Epithelial cell of prostate (primary cell): ENCODE measurements at places on chromosomes 5 and 9.

DNA sequence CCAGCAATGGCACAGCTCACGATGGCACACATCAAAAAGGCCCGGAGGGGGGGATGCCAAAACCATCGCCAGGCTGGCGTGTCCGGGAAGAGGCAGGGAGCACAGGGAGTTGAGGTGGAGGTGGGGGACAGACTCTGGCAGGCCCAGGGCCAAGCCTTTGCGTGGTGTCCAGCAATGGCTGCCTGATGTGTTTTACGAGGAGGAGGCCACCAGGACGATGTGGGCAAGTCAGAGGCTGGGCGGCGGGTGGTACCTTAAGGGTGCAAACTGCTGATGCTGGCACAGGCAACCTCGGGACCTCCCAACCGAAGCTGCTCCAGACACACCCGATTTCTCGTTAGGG is 4.7 kb downstream of the VAV2 start:
- DNase-seq = no peak

GRCh38 chr9:134441227-134442084 is 115.2 kb downstream of the RXRA start:
- no peak for DNase-seq

DNA sequence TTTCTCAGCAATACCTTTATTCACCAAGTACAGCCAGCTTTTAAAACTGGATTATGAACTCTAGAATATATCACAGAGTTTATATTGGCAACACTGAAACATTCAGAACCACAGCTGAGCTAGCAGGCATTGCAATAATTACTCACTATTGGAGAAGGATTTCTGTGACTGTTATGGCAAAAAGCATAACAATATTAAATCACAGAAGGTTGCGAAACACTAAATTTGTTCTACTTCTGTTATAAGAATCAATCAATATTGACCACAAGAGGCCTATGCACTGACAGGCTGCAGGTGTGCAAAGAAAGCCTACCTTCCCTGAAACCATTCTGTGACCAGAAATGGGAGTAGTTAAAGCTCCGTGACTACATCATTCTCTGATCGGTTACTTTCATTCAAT is 59.2 kb downstream of the AP3B1 start:
- DNase-seq = no peak

GRCh38 chr5:9781275-9781674 is 151.1 kb upstream of the TAS2R1 start:
- no peak for DNase-seq

DNA sequence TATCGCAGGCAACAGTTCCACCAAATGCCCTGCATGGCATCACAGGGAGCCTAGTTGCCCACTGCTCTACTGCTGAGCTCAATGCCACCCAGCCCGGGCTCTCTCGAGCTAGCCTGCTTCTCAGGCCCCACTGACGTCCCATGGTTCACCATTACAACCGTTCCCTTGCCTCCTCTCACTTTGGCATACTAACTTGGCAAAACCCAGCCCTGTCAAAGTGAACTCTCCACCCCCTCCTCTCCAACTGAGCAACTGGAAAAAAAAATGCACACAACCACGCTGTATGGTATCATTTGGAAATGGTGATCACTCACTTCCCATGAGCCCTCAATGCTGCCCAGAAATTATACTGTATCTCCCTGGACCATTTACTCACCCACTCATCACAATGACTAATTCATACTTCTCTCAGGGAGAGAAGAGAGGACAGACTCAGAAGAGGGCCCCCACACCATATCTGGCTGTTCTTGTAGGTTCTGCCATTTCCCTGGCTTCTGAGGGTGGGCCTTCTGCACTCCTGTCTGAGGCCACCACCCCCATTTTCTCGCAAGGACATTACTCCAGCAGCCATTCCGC is 51.4 kb upstream of the RARS1 start:
- no peak for DNase-seq

GRCh38 chr9:2495221-2496005 is 126.2 kb upstream of the VLDLR start:
- DNase-seq = no peak

GRCh38 chr5:43202380-43202779 is 10.4 kb downstream of the NIM1K start:
- DNase-seq = no peak

DNA sequence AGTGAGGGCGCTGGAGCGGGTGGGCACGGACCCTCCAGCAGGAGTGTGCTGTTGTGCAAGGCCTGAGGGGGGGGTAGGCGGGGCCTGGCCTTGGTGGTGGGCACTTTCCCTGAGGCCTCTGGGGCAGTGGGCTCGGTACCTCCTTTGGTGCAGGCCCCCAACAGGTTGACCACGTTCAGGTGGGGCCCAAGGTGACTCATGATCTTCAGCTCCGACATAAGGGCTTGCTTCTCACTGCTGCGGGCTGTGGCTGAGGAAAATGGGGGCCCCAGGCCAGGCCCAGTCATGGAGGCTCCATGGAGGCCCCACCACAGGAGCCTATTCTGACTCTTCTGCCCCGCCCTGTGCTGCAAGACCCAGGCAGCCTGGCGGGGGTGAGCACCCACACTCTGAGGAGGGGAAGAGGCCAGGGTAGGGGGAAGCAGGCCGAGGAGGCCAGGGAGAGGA is 31.5 kb downstream of the PDGFRB start:
- no peak for DNase-seq

- no peak for DNase-seq
Measured at GRCh38 chr9:87370049-87370685, 127.5 kb upstream of the DAPK1 start.

GRCh38 chr5:2674456-2674855 is 77.0 kb downstream of the IRX2 start:
- DNase-seq = no peak

- DNase-seq = peak; percentile 66
Measured at GRCh38 chr9:94097788-94098414, 13.6 kb downstream of the PTPDC1 start.

GRCh38 chr9:105242557-105242956 is 1.9 kb upstream of the SLC44A1 start:
- DNase-seq = no peak

- DNase-seq = no peak
Measured at GRCh38 chr5:135541807-135542502, 6.2 kb upstream of the NEUROG1 start.

GRCh38 chr5:66967102-66967501 is 229.5 kb downstream of the CD180 start:
- no peak for DNase-seq

DNA sequence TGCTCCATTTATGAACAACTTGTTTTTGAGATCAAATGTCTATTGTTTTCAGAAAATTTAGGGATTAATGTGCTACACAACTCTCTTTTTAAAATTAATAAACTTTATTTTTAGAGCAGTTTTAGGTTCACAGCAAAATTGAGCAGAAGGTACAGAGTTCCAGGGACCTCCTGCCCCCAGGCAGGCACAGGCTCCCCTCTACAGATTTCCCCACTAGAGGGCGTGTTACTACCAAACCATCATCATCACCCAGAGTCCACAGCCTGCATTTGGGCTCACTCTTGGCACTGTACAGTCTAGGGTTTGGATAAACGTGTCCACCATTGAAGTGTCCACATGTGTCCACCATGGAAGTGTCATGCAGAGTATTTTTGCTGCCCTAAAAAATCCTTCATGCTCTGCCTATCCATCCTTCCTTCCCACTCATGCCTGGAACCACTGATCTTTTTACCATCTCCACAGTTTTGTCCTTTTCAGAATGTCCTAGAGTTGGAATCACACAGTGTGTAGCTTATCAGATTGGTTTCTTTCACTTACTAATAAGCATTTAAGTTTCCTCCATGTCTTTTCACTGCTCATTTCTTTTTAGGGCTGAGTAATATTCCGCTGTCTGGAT is 61.7 kb downstream of the MRPL36 start:
- DNase-seq = no peak

GRCh38 chr5:7837403-7837802 is 13.5 kb downstream of the CFAP90 start:
- no peak for DNase-seq

- no peak for DNase-seq
Measured at GRCh38 chr5:88388476-88389337, 120.1 kb upstream of the TMEM161B start.

- DNase-seq = no peak
Measured at GRCh38 chr9:134494905-134495304, 146.7 kb upstream of the COL5A1 start.

- no peak for DNase-seq
Measured at GRCh38 chr9:108784998-108785397, 70.8 kb downstream of the ACTL7B start.

DNA sequence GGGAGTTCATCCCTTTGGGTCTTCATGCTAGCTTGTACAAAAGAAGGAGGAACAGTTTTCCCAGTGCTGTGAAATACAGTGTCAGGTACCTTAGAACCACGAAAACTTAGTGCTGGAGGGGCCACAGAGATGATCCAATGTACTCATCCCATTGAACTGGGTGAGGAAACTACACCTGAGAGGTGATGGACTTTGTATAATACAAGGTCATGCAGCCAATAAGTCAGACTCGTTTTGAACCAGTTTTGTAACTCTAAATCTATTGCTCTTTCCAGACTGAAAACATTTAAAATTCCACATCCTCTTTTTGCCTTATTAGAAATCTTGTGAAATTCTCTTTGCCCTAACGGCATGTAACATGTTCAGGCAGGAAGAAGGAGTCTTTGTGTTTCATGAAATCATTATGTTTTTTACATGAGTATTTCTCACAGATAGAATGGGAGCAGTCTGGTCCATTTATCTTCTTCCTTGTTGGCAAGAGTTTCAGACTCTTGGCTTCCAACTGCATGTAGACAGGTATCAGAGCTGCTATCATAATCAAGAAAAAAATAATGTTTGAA is 146.8 kb upstream of the FBXL7 start:
- DNase-seq = no peak

- no peak for DNase-seq
Measured at GRCh38 chr9:114016101-114016500, 62.0 kb downstream of the AMBP start.

GRCh38 chr5:8720506-8720905 is 825.4 kb downstream of the SEMA5A start:
- DNase-seq = no peak

DNA sequence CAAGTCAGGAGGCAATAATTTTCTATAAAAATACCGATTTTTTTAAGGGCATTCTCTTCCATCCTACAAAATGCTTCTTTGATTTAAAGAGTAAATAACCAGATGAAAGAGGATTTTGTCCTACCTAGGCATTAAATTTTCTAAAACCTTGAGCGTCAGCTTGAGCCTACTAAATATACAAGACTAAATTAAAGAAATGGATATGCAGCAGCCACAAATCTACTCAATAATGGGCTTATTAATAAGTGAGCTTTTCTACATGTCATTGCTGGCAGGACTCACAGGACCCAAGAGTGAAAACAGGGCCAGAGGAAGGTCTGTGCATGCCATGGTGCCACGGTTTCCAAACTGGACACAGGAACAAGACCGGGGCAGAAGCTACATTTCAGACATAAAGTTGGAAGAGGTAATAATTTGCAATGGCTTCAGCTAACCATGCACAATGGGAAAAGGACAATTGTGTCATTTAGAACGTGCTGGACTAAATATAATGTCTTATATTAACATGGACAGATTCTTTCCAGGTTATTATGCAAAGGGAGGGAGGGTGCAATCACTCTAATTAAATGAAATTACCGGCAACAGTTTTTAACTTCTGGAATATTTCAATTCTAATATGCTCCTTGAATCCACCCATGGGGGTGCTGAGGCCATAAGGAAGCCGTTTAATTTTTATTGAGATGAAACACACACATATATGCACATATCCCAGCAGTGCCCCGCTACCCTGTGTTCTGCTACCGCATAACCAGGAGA is 5.2 kb downstream of the WHRN start:
- no peak for DNase-seq

- DNase-seq = no peak
Measured at GRCh38 chr9:94606646-94607422, 13.2 kb upstream of the FBP2 start.

DNA sequence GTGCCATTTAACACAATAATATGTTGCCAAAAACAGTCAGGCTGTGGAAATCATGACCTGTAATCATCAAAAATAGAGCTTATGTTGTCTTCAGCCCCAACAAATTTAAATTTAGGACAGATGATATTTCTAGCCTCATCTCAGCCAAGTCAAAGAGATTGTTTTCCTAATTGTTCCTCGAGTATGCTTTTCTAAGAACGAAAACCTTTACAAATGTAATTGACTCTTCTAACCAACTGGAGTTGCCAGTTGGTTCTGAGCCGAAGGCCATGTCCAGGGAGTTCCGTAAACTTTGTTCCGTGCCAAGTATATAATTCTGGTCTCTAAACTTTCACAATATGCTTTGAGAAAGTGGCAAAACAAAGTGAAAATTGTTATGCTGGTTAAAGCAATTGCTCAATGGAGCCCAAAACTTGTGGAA is 160.8 kb downstream of the CEMIP2 start:
- DNase-seq = no peak

DNA sequence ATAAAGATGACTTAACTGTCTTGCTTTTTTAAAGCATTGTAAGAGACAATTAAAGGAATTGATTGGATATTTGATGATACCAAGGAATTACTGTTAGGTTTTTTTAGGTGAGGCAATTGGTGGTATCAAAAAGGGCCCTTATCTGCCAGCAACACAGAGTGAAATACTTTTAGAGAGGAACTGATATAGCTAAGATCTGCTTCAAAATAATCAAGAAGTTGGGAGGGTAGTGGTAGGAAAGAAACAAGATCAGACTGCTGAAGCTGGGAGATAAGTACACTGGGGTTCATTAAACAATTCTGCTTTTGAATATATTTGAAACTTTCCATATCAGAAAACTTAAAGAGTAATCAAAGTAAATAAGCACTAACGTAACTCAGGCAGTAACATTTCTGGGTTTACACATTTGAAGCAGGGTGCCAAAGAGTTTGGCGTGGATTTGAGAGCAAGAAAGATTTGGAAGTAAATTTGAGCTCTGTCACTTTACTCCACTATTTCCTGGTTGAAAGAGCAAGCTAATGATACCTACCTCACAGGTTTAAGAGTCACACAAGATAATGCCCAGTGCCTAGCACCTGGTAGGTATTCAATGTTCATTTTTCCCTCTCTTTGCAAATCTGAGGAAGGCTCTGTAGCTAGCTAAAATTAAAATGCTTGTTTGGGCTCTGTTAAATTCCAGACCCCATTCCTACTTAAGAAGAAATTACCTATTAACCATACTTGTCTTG is 6.9 kb downstream of the ERMP1 start:
- DNase-seq = no peak

DNA sequence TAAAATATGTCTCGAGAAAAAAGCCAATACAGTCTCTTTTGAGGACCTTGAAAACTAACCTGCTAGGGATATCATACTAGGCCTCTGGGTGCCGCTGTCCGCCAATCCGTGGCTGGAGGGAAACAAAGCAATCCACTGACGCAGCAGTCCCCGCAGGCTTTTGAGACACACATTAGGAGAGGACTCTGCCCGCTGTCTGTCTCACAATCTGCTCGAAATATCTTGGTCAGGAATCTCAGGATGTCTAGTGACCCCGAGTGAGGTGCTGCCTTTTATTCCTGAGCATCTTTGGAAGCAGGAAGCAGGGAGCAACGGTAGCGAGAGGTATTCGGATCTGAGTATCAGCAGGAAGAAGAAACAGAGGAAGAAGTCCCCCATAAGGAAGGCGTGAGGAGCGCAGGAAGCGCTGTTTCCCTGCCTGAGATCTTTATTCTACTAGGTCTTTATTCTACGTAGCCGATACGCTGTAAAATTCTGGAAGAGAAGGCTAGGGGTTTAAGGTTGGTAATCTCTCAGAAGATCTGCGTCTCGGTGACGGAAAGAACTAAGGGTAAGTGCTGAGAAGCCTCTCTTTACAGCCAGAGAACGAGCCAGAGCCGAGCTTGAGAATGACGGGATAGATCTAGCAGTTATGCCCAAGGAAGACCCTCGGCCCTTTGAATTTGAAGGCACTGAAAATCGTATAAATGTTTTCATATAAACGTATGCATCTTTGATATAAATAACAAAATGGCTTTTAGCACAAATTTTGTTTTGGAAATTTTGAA is 4.0 kb upstream of the PCDHGA1 start:
- DNase-seq = no peak
